ENCODE measurements at places on chromosomes 16 and 17.

DNA sequence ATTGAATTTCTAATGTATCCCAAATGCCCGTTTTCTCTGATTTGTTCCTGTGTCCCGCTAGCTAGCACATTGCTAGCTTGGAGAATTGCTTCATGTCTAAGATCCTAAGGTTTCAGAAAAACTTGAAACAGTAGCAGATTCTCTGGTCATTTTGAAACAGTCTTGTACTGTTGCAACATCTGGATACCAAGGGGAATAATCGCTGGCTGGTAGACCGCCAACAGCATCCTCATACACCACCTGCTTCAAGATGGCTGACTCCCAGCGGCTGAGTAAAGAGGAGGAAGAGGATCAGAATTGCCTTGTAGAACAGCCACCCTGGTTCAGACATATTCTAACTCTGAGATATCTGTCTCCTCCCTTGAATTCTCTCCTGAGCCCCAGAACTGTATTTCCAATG, 226.7 kb upstream of the ELAC2 start:
- H3K36me3 ChIP-seq = no peaks in the 10 kb centered on the region
- no peak overlapping the region for H3K4me3 ChIP-seq
- H3K27ac ChIP-seq = no peak overlapping the region
- no peaks in the 10 kb centered on the region for H3K27me3 ChIP-seq

DNA sequence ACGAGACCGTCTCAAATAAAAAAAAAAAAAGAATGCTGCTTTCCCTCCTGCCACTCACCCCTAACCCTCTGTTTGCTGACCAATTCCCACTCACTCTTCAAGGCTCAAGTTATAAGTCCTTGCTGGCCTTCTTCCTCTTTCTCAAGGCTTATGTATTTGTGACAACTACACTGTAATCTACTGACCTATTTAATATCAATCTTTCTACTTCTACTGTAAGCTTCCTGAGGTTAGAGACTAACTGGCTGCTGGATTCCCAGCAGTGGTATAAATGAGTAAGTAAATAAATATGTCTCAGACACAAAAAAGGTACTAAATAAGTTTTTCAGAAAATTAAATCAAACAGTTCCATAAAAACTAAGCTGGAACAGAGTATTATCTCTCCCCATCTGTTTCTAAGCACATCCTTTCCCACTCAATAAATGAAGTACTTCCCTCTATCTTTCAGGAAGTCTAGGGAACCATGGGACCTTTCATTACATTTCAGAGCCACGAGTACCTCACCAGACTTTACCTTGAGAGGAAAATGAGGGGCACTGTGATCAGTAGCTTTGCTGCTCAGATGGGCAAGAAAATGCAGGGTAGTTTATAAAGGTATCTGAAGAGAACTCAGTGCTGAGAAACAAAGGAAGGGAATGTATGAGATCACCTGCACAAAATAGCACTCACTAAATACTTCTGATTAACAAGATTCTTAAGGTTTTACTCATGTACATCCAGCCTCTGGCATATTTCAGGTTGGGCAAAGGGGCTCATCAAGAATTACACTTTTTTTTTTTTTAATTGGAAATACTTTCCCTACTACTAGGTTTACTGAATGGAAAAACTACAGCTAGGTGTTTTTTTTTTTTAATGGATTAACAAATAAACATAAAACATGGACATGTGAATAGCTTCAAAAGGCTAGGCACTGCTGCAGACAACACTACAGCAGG, 10.8 kb downstream of the SSH2 start:
- no peak overlapping the region for H3K27ac ChIP-seq
- no peak overlapping the region for H3K4me3 ChIP-seq

GRCh38 chr16:54489225-54490111, 202.9 kb upstream of the IRX3 start:
- H3K27me3 ChIP-seq = no peaks in the 10 kb centered on the region
- H3K4me1 ChIP-seq = no peaks in the 10 kb centered on the region
- no peaks in the 10 kb centered on the region for H3K36me3 ChIP-seq

DNA sequence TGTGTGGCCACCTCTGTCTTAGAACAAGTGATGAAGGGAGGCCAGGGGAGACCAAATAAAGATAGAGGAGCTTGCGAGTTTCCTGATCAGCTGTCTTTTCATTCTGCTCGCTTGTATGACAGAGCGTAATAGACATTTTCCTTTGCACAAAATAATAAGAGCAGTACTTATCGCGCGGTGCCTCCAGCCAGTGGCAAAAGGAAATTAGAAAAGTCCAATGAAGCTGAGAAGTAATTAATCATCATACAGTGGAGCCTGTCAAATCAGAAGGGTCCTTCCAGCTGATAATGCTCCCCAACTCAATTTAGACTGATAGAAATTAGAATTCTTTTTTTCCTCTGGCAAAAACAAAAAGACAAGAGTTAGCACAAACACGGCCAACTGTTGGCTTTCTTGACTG, 307.0 kb upstream of the IRX5 start:
- H3K27me3 ChIP-seq = no peaks in the 10 kb centered on the region
- no peaks in the 10 kb centered on the region for H3K36me3 ChIP-seq
- no peaks in the 10 kb centered on the region for H3K4me1 ChIP-seq
- no peak for DNase-seq
- H3K27ac ChIP-seq = no peak overlapping the region

- H3K4me3 ChIP-seq = no peak overlapping the region
- H3K27ac ChIP-seq = no peak overlapping the region
- no peaks in the 10 kb centered on the region for H3K4me1 ChIP-seq
- no peaks in the 10 kb centered on the region for H3K36me3 ChIP-seq
- H3K27me3 ChIP-seq = no peaks in the 10 kb centered on the region
These were observed 723.6 kb downstream of the WWOX start for GRCh38 chr16:78823027-78823426.

- H3K4me3 ChIP-seq = no peak overlapping the region
- H3K4me1 ChIP-seq = peaks cover 18% of the 10 kb centered on the region
- DNase-seq = no peak
- H3K27me3 ChIP-seq = no peaks in the 10 kb centered on the region
- no peak overlapping the region for H3K27ac ChIP-seq
These were observed 27.9 kb downstream of the SREBF1 start for GRCh38 chr17:17808706-17809432.

DNA sequence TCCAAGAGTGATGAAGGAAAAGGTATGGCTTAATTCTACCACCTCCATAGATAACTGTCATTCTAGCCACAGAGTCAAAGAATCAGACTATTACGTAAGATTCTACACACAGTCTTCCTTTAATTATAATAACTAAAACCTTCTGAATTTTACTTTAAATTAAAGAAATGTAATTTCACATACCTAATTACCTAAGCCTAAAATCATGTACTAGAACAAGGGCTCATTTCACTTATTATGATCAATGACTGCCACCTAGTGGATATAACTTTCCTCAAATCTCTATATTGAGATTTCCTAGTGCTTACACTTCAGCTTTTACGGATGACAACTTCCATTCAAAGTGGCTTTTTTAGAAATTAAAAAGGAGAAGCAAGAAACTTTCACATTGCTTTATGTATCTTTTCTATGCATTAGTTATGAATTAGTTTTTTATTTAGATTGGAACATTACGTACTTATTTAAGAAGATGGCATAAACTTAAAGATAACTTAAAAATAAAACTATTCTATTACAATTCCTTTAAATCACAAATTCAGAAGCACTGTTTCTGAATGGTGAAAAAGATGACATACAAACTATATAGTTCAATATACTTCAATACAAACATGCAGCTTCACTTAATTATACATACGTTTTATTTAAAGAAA, 18.2 kb upstream of the ABCA10 start:
- DNase-seq = no peak
- no peaks in the 10 kb centered on the region for H3K4me1 ChIP-seq
- no peak overlapping the region for H3K27ac ChIP-seq
- H3K4me3 ChIP-seq = no peak overlapping the region
- no peaks in the 10 kb centered on the region for H3K27me3 ChIP-seq

DNA sequence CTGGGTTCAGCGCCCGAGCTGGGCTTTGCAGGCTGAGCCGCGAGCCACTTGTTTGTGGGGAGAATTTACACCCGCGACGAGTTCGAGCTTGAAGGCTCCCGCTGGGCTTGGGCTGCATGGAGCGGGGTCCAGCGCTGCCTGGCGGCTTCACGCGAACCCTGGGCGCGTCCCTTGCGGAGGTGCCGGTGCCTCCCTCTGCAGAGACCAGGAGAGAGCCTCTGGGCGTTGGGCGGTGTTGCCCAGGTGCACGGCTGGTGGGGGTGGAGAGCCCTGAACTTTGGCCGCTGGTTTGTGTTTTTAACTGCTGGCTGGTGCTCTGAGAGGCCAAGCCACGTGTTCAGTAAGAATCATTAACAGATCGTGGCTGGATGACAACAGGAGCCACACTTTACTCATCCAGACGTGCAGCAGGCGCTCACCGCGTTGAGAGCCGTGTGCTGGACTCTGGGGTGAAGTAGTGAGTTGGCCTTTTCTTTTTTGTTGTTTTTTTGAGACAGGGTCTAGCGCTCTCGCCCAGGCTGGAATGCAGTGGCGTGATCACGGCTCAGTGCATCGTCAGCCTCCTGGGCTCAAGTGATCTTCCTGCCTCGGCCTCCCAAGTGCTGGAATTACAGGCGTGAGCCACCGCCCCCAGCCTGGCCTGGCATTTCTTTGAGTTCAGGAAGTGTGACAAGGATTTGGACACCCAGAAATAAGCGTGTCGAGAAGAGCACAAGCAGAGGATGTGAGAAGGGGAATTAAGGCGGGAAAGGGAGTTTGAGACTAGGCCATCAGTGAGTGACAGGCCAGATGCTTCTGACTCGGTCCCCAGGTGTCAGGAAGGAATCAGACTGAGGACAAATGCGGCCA, 827 bp downstream of the CDK10 start:
- peaks cover 20% of the 10 kb centered on the region for H3K4me1 ChIP-seq
- no peaks in the 10 kb centered on the region for H3K27me3 ChIP-seq
- H3K4me3 ChIP-seq = peak overlapping the region; percentile 95
- peak; percentile 43 for DNase-seq

DNA sequence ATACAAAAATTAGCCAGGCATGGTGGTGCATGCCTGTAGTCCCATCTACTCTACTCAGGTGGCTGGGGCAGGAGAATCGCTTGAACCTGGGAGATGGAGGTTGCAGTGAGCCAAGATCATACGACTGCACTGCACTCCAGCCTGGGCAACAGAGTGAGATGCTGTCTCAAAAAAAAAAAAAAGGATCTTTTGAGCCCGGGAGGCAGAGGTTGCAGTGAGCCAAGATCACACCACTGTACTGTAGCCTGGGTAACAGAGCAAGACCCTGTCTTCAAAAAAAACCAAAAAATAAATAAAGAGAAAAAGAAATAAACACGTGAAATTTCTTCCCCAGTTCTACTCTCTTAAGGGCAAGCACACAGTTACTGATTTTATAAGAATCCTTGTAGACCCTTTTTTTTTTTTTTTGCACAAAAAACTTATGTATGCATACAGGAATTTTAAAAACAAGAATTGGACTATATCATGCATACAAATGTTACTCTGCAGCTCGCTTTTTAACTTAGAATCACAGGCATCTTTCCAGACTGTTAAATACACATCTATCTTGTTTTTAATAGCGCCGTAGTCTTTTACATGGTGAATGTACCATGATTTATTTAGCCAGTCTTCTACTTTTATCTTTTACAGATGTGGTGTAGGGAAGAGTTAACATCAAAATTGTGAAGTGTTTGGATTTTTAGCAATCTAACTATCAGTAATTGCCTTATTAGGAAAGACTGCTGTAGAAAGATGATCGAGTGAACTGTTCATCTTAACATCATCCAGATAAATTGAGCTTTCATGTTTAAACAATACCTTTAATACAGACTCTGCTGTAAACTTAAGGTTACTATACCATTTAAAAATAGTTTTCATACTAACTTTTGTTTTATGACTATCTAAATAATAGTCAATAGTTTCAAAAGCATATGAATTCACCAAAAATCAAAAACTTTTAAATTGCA, 14.6 kb downstream of the CDH3 start:
- no peaks in the 10 kb centered on the region for H3K4me1 ChIP-seq
- H3K27me3 ChIP-seq = no peaks in the 10 kb centered on the region
- H3K27ac ChIP-seq = no peak overlapping the region
- H3K36me3 ChIP-seq = no peaks in the 10 kb centered on the region
- H3K4me3 ChIP-seq = no peak overlapping the region

- no peak overlapping the region for H3K4me3 ChIP-seq
- H3K27me3 ChIP-seq = no peaks in the 10 kb centered on the region
- DNase-seq = no peak
- H3K36me3 ChIP-seq = peaks cover 10% of the 10 kb centered on the region
These were observed 23.6 kb downstream of the ALDH3A2 start for GRCh38 chr17:19672009-19672750.

GRCh38 chr16:57507136-57508034, 21.1 kb upstream of the DOK4 start:
- peaks cover 12% of the 10 kb centered on the region for H3K4me1 ChIP-seq
- H3K4me3 ChIP-seq = no peak overlapping the region
- H3K36me3 ChIP-seq = no peaks in the 10 kb centered on the region
- H3K27me3 ChIP-seq = no peaks in the 10 kb centered on the region

DNA sequence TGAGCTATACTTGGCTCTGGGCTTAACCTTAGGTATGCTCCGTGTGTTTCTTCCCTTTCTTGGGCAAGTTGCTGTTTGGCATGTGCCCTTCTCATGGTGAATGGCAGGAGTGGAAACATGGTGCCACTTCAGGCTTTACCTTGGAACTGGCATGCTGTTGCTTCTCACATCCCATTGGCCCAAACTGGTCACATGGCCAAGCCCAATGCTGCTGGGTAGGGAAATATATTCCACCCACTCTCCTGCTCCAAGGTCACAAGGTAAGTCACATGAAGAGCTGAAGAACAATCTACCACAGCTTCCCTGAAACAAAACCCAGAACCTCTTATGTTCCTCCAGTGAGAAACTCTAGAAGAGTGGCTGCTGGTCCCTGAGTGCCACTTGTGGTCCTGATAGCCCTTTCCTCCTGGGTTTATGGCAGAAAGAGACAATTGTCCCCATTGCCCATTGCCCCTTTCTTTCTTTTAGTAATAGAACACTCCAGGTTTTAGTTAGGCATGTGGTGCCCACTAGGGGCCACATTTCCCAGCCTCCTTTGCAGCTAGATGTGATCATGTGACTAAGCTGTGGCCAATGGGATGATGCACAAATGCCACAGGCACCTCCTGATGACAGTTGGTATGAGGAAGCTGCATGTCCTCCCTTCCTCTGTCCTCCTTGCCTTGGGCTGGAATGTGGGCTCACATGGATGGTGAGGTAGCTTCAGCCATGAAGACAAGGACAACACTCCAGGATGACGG, 50.3 kb downstream of the MEOX1 start:
- H3K27ac ChIP-seq = no peak overlapping the region
- H3K27me3 ChIP-seq = no peaks in the 10 kb centered on the region
- no peaks in the 10 kb centered on the region for H3K4me1 ChIP-seq
- no peak overlapping the region for H3K4me3 ChIP-seq
- no peak for DNase-seq
- H3K36me3 ChIP-seq = no peaks in the 10 kb centered on the region

GRCh38 chr17:79821331-79822095, 17.7 kb downstream of the CBX4 start:
- H3K4me1 ChIP-seq = peaks cover 6% of the 10 kb centered on the region
- no peak overlapping the region for H3K4me3 ChIP-seq
- no peak overlapping the region for H3K27ac ChIP-seq

- H3K27ac ChIP-seq = no peak overlapping the region
- H3K4me3 ChIP-seq = no peak overlapping the region
- DNase-seq = no peak
- H3K36me3 ChIP-seq = no peaks in the 10 kb centered on the region
- H3K4me1 ChIP-seq = peaks cover 10% of the 10 kb centered on the region
- H3K27me3 ChIP-seq = no peaks in the 10 kb centered on the region
These were observed 200.4 kb upstream of the N4BP1 start for GRCh38 chr16:48810436-48810802.
